ENCODE measurements at places on chromosomes 12 and 14.

DNA sequence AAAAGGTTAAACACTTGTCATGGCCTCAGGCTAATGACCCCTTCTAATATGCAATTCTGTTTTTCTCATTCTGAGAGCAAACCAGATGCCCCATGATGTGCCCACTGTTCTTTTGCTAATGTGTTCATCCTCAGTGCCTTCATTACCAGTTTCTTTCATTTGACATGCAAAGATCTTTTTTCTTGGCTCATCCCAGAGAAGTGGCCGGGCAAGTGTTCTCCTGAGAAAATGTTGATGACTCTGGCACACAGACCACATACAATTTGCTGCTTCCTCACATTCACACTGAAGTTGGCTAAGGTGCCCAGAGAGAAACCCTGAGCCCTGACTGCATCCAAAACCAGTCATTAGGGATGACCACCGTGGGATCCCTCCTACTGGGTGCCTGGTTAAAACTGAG is 833.3 kb downstream of the DIO2 start:
- no peak for DNase-seq

GRCh38 chr14:24881116-24881893 is 168.6 kb downstream of the STXBP6 start:
- DNase-seq, result no peak

DNA sequence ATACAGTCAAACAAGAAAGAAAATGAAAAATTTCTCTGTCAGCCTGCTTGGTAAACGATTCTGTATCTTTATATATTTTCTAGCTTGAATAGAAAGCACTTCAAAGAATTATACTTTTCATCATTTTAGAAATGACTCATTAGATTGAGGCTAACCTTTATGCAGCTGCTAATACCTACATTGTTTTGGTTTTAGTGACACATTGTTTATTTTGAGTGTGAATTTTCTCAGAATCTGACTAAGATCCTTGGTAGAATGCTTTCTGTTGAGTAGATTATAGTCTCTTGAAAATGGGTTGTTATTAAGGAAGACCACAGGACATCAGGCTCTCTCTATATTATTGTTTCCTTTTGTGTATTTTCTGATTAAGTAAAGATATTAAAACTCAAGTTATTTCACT is at the start of gene PMCH:
Gene PMCH (minus strand): TSS at position 45 of the 400 bp plus-strand sequence. CDS start 63 bp downstream, outside the sequence.
- no peak for DNase-seq

- DNase-seq, result no peak
Measured at GRCh38 chr12:69052613-69053408, 119.8 kb upstream of the CPM start.

DNA sequence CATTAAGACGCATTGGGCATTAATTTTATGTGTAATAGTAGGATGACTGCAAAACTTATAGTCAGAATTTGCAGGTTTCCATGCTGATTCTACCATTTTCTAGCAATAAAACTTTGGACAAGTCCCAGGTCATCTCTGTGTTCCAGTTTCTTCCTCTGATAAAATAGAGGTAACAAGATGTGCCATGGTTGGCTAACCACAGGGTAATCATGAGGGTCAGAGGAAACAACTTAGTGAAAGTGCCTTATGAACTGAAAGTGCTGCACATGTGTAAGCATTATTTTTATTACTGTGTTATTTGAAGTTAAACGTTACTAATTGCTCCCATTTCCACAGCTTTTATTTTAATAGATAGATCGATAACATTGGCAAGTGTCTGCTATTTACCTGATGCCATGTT is 21.1 kb downstream of the SMCO2 start:
- DNase-seq, result no peak

- DNase-seq, result no peak
Measured at GRCh38 chr14:79708426-79709388, 502.6 kb downstream of the DIO2 start.

GRCh38 chr12:128083132-128083729 is 183.7 kb upstream of the TMEM132C start:
- DNase-seq, result no peak

GRCh38 chr14:64137657-64138290 is 156.4 kb downstream of the ESR2 start:
- no peak for DNase-seq

- no peak for DNase-seq
Measured at GRCh38 chr12:92481066-92481465, 221.7 kb upstream of the PLEKHG7 start.

- DNase-seq, result no peak
Measured at GRCh38 chr14:103802356-103802755, 45.0 kb downstream of the PPP1R13B start.

- DNase-seq, result no peak
Measured at GRCh38 chr14:36580856-36581831, 1.3 kb downstream of the NKX2-8 start.

GRCh38 chr12:51914034-51914923 is 7.0 kb downstream of the ACVRL1 start:
- no peak for DNase-seq

DNA sequence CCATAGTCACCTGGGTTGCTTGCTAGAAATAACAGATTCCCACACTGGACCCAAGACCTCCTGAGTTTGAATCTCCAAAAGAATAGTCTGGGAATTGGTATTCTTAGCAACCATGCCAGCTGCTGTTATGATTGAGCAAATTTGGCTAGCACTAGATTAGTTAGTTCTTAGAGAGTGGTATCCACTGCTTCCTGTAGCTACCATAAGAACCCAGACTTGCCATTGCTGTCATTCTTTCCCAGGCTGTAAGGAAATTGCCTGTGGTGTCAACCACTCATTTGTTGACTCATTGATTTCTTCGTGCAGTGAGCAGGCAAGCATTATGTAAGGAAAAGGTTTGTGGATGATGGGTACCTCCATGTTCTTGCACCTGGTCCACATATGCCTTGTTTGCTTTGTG is 201.8 kb upstream of the RGS6 start:
- no peak for DNase-seq

Data from activated CD8-positive, alpha-beta T cell treated with anti-CD3 and anti-CD28 coated beads, Interleukin-2, amount 10 ng/mL, durations not matched to agents 7 days and 5 days (primary cell).